CMK (cell line): ENCODE measurements at places on chromosomes 6 and 20.

DNA sequence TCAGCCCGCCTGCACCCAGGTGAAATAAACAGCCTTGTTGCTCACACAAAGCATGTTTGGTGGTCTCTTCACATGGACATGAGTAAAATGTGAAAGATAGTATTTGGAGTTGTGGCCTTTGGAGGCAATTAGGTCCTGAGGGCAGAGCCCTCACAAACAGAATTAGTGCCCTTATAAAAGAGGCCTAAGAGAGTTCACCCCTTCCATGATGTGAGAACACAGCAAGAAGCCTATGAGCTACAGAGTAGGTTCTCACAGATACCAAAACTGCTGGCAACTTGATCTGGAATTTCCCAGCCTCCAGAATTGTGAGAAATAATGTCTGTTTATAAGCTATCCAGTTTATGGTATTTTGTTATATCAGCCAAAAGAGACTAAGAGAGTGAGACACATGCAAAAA lies 74.5 kb downstream of the TRDN start:
- DNase-seq, result no peak

DNA sequence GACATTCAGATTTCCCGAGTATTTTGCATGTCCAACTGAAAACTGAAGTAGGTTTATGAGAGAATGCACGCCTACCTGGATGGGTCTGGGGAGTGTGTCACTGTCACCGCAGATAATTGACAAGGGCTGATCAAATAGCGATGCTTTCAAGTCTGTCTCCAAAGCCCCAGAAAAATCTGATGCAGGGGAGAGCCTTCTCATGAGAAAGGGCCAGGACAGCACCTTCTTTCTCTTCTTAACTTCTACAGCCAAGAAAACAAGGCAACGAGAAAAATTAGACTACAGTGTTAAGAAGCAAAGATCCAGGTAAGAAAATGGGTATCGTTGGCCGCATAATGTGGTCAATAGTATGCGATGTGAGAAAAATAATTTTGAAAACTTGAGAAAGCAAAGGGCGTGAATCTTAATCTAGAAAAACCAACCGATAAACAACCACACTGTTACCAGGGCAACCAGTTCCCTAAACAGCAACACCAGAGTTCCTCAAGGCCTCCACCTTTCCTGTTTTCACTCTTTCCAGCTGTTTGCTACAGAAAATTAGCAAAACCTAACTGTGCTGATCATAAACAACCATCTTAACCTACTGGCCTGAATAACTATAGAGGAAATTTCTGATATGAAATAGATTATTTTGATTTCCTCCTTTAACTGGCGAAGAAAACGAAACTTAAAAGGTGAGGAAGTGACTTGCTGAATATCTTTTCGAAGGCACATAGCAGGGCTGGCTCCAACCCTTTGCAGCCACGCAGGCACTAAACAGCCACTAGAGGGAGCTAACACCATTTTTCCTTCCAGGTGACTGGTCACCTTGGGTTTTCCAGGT lies 2.6 kb downstream of the TAGAP start:
- peak; percentile 39 for DNase-seq

- no peak for DNase-seq
Observed at GRCh38 chr20:37128803-37129202, 33.0 kb upstream of the RBL1 start.

DNA sequence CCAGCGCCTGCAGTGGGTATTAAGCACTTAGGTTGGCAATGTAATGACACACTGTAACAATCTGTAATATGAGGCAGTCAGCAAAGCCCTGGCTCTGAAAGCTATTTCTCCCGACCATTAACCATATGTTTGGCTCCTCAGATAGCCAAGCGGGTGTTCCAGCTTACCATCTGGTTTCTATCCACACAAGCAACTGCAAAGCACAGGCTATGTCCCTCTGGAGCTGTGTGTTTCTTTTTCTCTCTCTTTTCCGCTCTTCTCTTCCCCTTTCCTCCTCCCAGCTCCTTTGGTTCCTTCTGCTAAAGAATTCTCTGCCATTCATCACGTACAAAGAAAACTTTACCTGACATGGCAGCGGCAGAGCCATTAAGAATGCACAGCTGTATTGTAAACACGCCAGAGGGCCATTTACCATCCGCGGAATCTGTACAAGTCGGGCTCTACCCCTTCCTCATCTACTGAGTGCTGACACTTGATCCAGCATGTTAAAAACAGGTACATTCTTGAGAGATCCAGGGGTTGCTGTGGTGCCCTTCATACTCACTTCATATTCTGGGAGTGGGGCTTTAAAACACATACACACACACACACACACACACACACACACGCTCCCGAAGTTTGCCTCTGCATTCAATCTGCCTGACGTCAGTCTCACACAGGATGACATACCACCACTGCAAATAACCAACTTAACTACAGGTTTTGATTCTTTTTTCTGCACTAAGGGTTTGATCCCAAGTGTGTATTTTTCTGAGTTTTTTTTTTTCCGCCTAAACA lies 77.2 kb downstream of the BACH2 start:
- no peak for DNase-seq

DNA sequence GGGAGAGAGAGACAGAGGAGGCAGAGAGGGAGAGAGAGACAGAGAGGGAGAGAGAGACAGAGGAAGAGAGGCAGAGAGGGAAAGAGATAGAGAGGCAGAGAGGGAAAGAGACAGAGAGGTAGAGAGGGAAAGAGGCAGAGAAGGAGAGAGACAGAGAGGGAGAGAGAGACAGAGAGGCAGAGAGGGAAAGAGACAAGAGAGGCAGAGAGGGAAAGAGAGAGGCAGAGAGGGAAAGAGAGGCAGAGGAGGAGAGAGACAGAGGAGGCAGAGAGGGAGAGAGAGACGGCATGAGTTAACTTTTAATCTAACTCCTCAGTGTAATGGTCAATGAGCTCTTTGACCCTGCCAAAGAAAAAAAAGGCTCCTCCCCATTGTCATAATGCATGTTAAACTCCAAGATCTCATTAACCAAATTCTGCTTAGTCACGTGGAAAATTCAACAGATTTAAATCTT lies 7.1 kb downstream of the ELOVL2 start:
- no peak for DNase-seq

GRCh38 chr20:21510414-21511384 lies 3.2 kb downstream of the NKX2-2 start:
- DNase-seq, result no peak

DNA sequence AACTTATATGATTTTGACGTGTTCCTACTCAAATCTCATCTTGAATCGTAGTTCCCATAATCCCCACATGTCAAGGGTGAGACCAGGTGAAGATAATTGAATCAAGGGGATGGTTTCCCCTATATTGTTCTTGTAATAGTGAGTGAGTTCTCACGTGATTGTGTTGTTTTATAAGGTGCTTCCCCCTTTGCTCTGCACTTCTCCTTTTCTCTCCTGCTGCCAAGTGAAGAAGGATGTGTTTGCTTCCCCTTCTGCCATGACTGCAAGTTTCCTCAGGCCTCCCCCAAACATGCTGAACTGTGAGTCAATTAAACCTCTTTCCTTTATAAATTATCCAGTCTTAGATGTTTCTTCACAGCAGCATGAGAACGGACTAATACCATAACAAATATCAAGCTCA lies 83.2 kb downstream of the MANEA start:
- DNase-seq, result no peak

DNA sequence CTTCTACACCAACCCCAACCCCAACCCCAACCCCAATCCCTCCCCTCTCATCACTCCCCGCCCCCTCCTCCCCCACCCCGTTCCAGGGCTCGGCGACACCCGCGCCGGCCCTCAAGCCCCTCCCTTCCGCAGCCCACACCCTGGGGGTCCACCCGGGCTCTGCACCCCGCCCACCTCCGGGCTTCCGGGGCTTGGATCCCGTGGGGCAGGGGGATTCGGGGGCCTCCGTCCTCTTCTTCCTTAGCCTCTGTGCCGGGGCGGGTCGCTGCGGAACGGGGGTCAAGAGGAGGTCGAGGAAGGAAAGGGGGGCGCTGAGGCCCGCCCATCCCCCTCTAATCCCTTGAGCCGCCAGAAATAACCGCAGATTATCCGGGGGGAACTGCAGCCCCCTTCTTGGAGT lies 690 bp downstream of the TULP1 start:
- DNase-seq, result no peak

DNA sequence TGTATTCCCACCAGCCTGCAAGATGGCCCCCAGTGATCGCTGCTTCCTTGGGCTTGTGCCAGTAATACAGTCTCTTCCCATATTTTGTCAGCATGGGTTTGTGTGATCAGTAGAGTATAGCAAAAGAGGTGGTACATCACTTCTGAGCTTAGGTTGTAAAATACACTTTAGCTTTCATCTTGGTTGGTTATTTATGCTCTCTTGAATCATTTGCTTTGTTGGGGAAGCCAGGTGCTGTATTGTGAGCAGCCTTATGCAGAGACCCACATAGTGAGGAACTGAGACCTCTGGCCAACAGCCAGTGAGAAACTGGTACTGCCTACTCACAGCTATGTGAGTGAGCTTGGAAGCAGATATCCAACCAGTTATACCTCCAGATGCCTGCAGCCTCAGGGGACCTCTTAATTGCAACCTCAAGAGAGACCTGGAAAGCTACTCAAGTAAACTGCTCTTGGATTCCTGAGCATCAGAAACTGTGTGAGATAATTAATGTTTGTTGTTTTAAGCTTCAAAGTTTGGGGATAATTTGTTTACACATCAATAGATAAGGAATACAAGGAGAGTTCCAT lies 229.3 kb downstream of the FARS2 start:
- DNase-seq, result no peak

DNA sequence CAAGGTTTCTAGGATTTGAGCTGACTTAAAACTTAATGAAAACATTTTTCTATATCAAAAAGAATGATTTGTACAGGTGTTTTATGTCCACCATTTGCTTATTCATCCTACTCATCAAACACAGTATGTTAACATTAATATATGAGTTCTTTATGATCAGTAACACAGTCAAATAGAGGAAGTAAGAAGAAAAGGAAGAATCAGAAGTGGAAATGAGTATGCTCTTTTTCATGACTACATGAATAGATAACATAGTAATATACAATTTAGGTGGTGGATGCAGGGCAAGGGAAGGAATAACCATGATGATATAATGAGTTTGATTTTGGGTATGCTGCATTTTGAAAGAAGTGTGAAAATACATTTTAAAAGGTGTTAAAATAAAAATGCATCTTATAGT lies 16.5 kb downstream of the KPNA5 start:
- no peak for DNase-seq

DNA sequence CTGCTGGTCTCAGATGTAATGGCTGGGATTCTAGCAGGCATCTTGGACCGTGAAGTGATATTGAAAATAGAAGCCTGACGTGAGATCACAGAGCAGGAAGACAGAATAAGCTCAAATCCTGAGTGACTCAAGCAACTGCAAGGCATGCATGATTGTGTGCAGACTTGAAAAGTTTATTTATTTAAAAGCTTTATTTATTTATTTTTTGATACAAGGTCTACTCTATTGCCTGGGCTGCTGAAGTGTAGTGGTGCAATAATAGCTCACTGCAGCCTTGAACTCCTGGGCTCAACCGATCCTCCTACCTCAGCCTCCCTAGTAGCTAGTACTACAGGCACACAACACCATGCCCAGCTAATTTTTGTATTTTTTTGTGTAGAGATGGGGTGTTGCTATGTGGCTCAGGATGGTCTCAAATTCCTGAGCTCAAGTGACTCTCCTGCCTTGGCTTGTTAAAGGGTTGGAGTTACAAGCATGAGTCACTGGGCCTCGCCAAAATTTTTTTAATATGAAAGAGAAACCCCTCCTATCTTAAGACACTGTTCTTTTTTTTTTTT lies 40.1 kb upstream of the RNF144B start:
- DNase-seq, result no peak

- no peak for DNase-seq
Observed at GRCh38 chr6:148779142-148779562, 32.3 kb downstream of the UST start.

GRCh38 chr6:135108692-135109091 lies 54.1 kb upstream of the HBS1L start:
- no peak for DNase-seq

GRCh38 chr6:6723361-6723760 lies 134.8 kb downstream of the LY86 start:
- DNase-seq, result no peak

GRCh38 chr20:35006009-35006408 lies 50.3 kb downstream of the MYH7B start:
- no peak for DNase-seq

GRCh38 chr6:31969712-31970603 lies 2.0 kb downstream of the DXO start:
- no peak for DNase-seq

- DNase-seq, result peak; percentile 5
Observed at GRCh38 chr20:60446267-60447111, 488.3 kb downstream of the CDH26 start.

DNA sequence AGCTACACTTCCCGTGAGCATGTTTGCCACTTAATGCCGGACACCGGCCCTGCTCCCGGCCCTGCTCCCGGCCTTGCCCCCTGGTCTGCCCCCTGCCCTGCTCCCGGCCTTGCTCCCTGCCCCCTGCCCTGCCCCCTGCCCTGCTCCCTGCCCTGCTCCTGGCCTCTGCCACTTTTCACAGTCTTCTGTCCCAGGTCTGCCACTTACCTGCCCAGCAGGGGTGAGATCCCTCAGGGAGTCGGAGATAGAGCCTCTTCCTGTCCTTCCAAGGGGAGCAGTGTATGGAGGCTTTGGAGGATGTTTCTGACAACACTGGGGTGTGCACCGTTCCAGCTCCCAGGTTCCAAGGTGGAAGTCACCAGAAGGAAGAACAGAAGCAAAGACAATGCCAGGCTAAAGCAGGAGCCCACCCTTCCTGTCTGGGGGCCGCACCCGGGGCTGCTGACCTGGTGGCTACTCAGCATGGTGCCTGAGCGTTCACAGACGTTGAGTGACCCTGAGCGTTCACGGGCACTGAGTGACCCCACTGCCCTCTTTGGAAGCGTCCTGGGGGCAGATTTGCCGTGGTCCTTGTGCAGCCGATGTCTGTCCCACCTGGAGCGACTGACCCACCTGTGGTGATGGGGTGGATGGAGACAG lies 199.8 kb downstream of the DLL1 start:
- no peak for DNase-seq
